Osteoblast (primary cell): ENCODE measurements at places on chromosomes 6 and 20. TPM values are rescaled to one million over a fixed set of nuclear protein-coding genes. Genes with fewer than 3 reads are reported as not detected.
A peak's percentile ranks its signal among the peaks of the same experiment; 100 is the strongest.

GRCh38 chr20:41717483-41717882 lies 99.3 kb upstream of the CHD6 start:
- no peak for DNase-seq

DNA sequence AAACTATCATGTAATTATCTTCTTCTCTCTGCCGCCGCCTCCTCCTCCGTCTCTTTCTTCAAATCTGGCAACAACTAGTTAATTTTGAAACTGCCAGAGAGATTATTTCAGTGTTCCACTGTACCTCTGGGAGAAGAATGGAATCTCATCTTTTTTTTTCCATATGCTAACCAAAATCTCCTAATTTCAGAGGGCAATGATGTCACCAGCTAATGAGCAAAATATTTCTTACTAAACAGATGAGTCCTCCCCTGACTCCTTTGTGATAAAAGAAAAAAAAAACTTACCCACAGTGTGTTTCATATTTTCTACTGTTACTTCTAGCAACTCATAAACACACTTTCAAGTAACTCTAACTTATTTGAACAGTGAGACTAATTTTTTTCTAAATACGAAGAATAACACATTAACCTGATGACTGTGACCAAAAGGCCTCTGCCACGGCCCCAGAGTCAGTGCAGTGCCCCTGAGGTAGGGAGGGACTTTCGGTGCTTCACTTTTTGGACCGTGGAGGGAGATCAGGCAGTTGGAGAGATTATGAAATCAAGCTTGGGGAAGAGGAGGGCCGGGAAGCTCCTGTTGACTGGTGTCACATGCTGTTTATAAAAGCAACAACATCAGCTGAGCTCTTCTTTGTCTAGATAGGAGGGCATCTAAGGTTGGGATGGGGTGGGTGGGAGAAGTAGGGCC lies 159.6 kb downstream of the SASH1 start:
- DNase-seq = no peak

GRCh38 chr6:56043761-56044160 lies 168.4 kb upstream of the BMP5 start:
- no peak for DNase-seq

DNA sequence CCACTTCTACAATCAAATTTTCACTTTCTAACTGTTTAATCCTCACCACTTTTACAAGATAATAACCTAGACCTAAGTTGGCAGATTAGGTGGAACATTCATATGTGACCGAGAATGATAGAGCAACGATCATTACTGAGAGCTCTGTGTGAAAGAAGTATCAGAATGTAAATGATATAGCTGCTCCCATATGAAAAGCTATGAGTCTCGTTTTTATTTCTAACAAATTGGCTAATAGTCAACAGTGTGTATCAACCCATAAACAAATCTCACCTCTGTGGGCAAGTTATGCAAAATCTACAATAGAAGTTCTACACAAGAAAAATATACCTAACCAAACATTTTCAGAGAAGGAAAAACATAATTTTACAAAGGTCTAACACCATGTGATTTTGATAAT lies 3.7 kb downstream of the LGSN start:
- DNase-seq = no peak

- DNase-seq = peak; percentile 5
Observed at GRCh38 chr20:2382833-2383232, 2.1 kb downstream of the TGM6 start.

SUMO4 gene
- total RNA-seq = 3.5 and 3.6 TPM in 2 replicates

TPMT gene
- 11.9 and 13.0 TPM in 2 replicates for total RNA-seq

NKX2-4 gene
- not detected in 2 replicates for total RNA-seq

GABRR1 gene
- total RNA-seq = not detected in 2 replicates

BACH2 gene
- total RNA-seq = 3.6 and 4.4 TPM in 2 replicates

ZC3H12D gene
- total RNA-seq = under 0.01 and 0.29 TPM in 2 replicates

TCP11 gene
- total RNA-seq = 0.29 and 0.72 TPM in 2 replicates
